Suppressor macrophage treated with lipopolysaccharide for 1 hour (primary cell): ENCODE measurements at places on chromosomes 1 and 21.

GRCh38 chr1:240611228-240611618 is 732 bp downstream of the GREM2 start:
- DNase-seq = no peak

DNA sequence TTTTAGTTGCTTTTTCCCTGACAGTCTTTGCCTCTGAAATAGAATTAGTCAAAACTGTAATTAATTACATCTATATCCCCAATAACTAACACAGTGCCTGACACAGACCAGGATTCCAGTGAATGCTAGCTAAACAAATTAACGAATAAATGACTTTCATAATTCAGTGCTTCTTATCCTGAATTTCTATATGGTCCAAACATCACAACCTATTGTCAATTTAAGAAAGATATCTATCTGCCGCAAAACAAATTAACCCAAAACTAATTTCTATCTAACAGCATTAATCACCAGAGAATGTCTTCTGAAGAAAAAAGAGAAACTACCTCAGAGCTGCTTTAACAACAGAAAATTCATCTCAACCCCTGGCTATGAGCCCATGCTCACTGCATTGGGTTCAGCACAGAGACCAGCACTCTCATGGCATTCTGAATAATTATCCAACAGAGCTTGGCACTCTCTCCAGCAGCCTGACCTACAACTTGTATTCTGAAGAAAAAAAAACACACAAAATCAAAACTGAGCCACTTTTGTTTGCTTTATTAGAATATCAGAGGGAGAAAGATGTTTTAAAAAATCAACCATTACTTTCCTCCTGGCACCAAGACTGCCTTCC is 547.3 kb upstream of the BEND5 start:
- no peak for DNase-seq

- no peak for DNase-seq
These were observed 122.0 kb downstream of the LMO4 start for GRCh38 chr1:87450615-87451209.

DNA sequence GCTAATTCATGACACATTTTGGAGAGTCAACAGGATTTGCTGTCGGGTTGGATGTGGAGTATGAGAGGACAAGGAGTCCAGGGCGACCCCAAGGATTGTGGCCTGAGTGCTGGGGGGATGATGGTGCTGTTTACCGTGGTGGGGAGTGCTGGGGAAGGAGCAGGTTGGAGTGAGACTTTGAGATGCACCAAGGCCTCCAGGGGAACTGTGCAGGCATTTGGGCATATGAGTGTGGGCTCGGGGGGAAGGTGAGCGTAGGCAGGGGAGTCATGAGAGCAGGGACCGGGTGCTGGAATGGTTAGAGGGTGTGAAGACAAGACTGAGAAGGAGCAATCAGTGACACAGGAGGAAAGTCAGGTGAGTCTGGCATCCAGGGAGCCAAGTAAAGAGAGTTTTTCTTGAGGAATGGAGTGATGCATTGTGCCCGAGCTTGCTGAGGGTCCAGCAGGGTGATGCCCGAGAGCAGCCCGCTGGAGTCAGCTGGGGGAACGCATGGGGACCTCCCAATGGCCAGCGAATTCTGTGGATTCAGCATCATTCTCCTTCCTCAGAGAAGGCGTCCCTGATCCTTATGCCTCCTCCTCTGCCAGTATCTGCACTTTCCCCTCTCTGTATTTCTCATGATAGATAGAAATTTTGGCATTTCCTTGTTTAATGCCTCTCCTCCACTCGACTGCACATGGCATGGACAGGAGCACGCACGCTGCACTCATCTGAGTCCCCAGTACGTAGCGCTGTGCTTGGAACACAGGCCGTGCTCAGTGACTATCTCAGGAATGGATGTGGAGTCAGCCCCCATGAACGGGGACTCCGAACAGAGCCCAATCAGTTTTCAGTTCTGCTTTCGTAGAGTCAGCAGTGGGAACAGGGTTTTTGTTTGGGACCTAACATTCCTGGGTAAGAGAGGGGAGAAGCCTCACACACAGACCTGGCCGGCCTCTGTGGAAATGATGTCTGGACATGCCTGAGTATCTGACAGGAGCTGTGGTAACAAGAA is 52.1 kb upstream of the ETV3 start:
- no peak for DNase-seq

GRCh38 chr1:229107304-229107815 is 163.6 kb upstream of the RAB4A start:
- no peak for DNase-seq

GRCh38 chr1:1282998-1283397 is 2.8 kb downstream of the SCNN1D start:
- peak; percentile 74 for DNase-seq

DNA sequence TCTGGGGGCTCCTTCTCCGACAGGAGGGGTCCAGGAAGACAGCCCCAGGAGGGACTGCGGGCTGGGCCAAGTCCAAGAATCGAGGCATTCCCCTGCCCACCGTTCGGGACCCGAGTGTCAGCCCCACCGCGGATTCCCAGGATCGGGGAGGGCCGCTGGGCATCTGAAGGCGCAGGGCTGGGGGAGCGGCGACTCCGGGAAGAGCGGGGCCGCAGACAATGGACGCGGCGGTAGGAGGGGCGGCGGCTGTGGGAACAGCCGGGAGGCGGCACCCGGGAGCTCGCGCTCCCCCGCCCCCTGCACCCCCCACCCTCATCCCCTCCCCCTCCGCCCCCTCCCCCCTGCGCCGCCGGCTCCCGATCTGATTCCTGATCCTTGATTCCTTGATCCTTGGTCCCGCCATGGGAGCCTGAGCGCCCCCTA is at the start of gene VANGL2:
TSS of gene VANGL2 (plus strand) at position 342 of the 423 bp plus-strand sequence. CDS start 15,274 bp downstream, outside the sequence.
- DNase-seq = peak; percentile 51

DNA sequence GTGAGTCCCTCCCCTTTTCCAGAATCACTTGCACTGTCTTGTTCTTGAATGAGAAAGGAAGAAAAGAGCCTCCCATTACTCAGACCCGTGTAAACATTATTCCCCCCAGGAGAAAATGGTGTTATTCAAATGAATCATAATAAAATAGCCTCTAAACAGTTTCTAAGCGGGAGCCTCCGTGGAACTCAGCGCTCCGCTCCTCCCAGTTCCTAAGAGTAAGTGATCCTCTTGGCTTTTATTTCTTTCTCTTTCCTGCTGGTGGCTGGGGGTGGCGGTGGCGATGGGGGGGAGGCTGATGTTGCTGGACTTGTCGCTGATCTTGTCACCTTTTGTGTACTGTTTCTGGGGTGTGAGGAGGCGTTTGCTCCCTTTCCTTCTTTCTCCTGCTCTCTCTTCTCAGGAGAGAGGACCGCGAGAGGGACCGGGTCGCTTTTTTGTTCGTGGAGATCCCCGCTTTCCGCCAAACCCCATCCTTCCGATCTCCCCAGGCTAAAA is 781 bp downstream of the PROX1 start:
- peak; percentile 11 for DNase-seq

DNA sequence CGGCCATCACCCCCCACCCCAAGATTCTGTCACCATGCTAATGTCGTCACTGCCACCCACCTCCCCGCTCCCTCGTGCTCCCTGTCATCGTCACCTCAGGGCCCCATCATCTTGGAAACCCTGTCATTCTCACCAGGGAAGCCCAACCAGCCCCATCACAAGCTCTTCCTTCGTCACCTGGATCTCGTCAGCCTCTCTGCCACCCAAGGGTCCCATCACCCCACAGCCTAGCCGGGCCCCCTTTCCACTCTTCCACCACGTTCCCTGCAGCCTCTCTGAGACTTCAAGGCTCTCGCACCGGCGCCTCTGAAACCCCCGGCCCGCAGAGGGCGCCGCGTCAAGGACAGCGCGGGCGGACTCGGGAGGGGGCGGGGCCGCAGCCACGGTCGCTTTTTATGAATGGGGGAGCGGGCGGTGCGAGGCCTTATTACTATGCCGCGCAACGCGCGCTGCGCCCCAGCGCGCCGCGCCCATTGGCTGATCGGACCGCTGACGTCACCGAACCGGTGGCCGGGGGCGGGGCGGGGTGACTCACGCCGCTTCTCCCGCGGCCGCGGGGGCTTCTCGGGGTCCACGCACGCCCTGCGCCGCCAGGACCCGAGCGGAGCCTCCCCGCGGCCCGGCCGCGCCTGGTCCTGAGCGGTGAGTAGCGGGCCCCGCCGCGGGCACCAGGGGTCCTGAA is at the start of gene GPR3:
TSS of gene GPR3 (plus strand) at position 527 of the 682 bp plus-strand sequence. CDS start 1,177 bp downstream, outside the sequence.
- DNase-seq = peak; percentile 92

DNA sequence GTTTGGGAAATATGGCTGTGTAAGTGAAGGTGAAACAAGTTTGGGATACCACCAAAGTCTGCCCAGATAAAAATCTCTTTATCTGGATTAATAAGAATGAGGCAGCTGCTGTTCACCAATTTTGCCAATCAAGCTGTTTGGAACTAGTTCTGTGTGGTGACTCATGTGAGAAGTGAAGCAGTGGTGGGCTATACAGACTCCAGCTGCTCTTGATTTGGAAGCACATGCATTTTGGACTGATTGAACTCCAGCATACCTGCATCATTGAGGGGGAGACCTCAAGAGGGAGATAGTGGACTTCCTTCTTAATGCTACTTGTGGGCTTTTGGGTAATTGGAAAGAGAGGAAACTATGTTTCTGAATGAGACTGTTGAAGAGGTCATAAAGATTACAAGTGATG is 99.2 kb upstream of the B3GALT2 start:
- DNase-seq = no peak

DNA sequence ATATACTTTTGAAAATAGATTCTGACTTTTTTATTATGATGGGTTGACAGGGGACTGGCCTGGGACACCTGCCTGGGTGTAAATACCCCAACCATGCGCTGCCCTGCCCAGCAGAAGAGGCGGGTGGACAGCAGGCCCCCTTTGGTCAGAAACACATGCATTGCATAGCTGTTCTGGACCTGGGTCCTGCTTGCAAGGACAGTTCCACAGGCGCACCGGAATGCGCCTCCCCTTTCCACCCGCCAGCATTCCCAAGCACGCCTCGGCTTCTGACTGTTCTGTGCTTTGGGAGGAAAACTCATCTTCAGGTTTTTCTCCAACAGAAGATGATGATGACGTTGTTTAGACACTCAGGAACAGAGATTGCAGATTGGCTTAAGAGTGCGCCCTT is 428 bp upstream of the ZNF678 start:
- DNase-seq = no peak

DNA sequence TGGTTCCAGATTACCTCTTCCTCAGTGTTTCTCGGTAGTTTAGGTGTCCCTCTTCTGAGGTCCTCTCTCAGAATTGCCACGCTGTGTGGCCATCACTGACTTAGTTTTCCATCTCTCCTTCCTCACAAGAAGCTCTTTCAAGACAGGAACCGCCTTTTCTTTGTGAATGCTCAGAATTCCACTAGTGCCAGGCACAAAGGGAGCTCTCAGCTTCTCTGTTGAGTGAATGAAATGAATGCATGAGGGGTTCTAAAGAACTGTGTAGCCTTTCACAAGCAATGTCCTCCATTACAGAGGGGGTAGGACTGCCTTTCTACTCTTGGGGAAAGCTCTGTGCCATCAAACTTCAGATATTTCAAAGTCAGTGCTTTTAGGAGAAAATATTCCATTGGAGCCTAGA is 546.8 kb downstream of the RWDD3 start:
- no peak for DNase-seq

GRCh38 chr1:55572878-55573734 is 357.9 kb upstream of the USP24 start:
- no peak for DNase-seq

- no peak for DNase-seq
These were observed 56.7 kb downstream of the DDR2 start for GRCh38 chr1:162688931-162689330.

DNA sequence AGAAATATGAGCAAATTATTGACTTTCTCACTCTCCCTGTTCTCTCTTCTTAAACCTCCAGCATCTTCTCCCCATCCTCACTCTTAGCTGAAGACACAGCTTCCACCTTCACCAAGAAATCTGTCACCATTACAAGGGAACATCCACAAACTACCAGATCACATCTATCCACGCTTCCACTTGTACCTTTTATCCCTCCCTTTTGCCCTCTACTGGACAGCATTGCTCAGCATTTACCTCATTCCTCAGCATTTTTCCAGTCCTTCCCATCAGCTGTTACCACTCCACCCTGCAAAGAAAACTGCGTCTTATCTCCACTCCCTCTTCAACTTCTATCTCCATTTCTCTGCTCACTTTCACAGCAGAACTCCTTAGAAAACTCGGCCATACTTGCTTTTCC is 42.6 kb downstream of the KCNJ6 start:
- DNase-seq = no peak
